ENCODE measurements at places on chromosomes 2 and 18.

DNA sequence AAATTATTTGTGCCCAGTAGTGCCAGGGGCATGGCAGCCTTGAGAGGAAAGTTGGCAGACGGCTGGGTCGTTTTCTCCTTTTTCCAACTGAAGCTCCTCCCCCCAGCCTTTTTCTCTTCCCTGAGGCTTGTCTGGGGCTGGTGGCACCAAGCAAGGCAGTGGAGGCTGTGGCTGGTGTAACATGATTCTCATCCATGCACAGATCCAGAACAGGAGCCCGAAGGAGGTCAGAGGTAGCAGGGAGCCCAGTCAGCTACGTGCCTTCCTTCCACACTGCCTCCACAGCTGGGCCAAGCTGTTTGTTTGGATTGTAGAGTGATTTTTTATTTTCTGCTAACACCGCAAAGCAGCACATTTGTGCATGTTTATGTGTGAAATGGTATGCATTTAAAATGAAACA is 170.3 kb upstream of the MGAT5 start:
- DNase-seq = no peak

DNA sequence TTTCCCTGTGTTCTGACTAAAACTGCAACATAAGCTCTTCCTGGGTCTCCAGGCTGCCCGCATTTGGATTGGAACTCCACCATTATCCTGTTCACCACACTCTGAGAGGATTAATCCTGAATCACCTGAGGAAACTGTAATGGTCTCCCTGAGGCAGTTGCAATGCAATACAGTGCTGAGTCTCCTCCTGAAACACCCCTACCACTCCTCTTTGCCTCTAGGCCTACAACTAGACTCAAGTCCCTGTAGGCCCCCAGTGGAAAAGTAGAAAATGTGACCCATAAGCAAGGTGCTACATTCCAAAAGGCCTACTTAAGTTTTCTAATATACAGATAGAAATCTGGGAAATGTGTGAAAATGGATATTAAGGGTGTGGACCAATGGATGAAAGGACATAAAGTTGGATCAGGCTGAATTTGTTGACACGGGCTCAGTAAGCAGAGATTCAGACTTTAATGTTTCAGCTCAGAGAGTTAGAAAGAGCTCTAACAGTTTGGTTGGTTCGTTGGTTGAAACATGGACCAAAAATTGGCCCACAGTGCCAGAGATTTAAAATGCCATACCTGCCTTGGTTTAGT is 222.3 kb upstream of the ZC3H15 start:
- no peak for DNase-seq

DNA sequence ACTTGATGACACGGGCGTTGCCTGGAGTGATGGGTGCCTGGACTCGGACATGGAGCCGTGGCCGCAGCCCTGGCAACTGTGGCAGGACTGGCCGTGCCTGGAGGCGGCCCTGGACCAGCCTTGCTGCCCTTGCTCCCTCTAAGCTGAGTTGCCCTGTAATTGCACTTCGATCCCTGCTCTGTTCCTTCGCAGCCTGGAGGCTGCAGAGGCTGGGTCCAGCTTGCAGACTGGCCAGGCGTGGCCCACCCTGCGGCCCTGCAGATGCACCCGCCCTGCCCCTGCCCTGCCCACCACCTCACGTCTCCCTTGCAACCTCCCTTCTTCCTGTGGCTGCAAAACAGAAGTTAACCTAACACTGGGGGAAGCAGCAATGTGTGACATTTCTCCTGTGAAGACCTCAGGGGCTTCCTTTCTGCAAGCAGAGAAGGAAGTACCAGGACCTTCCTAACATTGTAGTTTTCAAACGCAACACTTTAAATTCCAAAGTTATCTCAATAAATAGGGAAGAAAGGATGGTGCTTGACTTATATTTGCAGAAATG is 174.6 kb upstream of the TPO start:
- DNase-seq = no peak

- no peak for DNase-seq
These were observed 98.2 kb upstream of the MAP3K20 start for GRCh38 chr2:172977270-172978062.

DNA sequence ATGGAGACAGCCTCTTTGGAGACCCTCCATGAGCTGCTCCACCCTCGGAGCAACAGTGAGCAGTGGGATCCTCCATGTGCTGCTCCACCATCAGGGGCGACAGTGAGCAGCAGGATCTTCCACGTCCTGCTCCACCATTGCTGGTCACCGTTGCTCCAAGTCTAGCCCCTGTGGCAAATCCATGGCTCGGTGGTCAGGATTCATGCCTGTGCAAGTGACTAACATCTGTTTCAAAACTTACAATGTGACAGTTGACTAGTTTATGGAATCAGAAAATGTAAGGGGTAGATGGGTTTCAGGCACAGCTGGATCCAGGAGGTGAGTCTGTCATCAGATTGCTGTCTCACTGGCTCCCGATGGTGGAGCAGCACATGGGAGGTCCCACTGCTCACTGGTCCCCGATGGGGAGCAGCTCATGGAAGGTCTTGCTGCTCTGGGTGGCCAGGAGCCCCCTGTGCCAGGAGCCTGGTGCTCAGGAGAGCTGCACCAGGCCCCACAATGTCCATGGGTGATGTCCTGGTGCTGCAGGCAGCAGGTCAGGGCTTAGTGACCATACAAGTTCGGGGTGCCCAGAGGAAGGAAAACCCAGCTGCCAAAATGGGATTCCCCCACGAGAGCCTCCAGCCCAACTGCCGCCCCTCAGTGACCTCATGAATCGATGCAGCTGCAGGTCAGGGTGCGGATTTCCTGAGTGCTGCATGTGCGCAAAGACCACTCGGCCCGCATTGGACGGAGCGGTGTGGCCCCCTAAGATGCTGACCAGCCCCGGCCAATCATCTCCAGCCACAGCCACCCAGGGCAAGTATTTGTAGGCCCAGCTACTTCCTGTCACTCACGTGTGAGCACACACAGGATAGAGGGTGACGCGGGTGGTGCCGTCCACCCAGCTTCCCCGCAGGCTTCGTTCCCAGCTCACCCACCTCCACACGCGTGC is 116.5 kb upstream of the OTOS start:
- DNase-seq = no peak

GRCh38 chr2:96523659-96524481 is 12.7 kb upstream of the ARID5A start:
- no peak for DNase-seq

- DNase-seq = peak; percentile 65
These were observed 5.1 kb downstream of the TRIB2 start for GRCh38 chr2:12721566-12722446.

DNA sequence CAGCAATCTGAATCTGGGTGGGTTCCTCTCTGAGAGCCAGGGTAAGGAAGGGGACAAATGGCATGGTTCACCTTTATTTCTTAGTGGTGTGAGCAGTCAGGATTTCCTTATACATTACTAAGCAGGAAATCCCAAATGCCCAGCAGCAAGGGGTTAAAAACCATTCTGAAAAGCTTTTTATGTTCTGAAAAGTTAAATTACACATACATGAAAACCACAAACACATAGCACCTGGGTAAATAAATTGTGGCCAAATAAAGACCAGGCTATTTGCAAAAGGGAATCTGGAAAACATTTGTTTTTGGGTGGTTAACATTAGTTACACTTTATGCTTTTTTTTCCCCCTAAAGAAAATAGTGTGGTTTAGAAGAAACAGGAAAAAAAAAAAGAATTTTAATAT is 156.1 kb downstream of the AGPS start:
- no peak for DNase-seq

GRCh38 chr18:1595195-1595594 is 690.5 kb downstream of the ADCYAP1 start:
- DNase-seq = no peak

- no peak for DNase-seq
These were observed 176.6 kb downstream of the HDAC4 start for GRCh38 chr2:239224199-239224570.

DNA sequence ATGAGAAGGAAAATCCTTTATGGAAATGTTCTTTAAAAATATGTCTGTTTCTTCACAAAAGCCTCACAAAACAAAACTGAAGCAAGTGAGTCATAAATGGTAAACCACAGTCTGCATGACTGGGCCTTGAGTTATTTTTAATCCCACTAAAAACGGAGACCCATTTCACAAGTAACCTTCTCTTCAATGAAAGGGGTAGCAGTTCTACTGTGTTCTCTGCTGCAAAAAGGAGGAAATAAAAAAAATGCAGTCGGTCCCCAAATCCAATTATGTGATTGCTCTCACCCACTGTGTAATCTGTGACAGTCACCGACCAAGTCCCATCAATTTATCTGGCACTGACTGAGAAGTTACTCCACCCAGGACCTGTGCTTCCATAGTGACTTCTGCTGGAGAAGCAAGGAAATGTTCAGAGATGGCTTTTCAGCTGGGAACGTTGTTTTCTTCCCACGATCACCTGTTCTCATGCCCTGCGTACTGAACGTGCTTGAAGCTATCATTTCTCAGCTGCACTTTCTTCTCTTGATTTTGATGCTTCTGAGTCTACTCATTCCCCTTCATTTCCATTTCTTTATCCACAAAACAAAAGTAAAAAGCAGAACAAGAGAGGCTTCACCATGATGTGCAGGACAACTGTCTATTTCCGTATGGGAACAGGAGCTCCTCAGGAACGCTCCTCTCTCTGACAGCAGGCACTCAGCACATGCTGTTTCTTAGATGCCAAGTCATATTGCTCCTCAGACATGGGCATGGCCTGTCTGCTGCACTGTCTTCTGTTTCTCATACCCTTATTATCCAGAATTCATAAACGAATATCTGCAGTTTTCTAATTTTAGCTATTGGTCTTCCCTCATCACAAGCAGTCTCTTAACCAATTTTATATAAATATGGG is 80.0 kb upstream of the TMEM200C start:
- peak; percentile 83 for DNase-seq

- DNase-seq = peak; percentile 13
These were observed 24.2 kb upstream of the TOGARAM2 start for GRCh38 chr2:28956890-28957289.

GRCh38 chr18:45119876-45120275 is 439.2 kb downstream of the SETBP1 start:
- DNase-seq = no peak

GRCh38 chr18:61847164-61847791 is 45.5 kb downstream of the RNF152 start:
- no peak for DNase-seq

GRCh38 chr2:193350509-193350908 is 1155.8 kb upstream of the TMEFF2 start:
- no peak for DNase-seq

- DNase-seq = no peak
These were observed 8.1 kb upstream of the ATRAID start for GRCh38 chr2:27203741-27204140.

DNA sequence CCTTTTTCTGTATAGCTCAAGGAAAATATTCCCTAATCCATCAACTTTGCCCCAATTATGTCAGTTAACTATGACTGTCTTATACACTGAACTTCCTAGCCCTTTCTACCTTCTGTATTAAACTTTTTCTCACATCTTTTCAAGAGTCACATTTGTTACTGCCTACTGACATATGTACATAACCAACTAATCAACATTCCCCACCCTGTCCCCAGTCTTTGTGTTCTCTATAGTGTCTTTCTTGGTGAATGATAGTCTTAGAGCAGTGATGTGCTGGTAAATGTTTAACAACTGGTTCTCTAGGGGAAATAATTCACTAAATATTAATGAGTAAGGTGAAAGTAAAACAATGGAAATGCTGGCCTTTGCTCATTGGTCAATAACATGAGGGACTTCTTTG is 61.6 kb upstream of the PIK3C3 start:
- DNase-seq = no peak

- no peak for DNase-seq
These were observed 147.1 kb downstream of the COL4A4 start for GRCh38 chr2:227016894-227017293.

DNA sequence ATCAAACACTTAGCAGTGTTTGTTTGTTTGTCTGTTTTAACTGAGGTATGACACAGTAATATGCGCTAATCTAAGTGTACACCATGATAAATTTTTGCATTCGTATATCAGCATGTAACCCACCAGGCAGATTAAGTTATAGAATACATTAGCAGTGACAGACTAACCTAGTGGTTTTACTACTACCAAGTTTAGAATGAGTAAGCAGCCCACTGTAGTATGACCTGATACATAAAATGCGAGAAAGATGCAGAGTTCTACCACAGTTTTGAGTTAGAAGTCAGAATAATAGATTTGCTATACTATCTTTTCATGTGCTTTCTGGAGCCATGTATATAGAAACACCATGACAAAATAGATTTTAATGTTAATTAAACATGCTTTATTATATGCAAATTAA is 19.1 kb upstream of the MAP4K4 start:
- no peak for DNase-seq

DNA sequence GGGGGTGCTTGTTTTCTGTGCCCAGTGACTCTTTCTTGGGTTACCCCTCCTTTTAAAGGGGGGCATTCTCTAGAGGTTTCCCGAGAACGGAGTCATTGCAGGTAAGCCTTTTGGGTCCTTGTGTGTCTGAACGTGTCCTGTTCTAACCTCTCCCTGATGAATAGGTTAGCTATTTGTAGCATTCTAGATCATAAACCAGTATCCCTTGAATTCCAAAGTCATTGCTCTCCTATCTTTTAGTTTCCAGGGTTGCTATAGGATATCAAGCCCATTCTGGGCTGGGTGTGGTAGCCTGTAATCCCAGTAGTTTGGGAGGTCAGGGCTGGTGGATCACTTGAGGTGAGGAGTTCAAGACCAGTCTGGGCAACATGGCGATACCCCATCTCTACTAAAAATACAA is 65.9 kb upstream of the YWHAQ start:
- no peak for DNase-seq

- no peak for DNase-seq
These were observed 80.6 kb downstream of the UXS1 start for GRCh38 chr2:106113361-106113966.

- DNase-seq = no peak
These were observed 80.1 kb upstream of the NFATC1 start for GRCh38 chr18:79315596-79315995.

All from fibroblast of skin of back (primary cell).